ENCODE measurements at places on chromosomes 6 and 20. TPM values are rescaled to one million over a fixed set of nuclear protein-coding genes. Genes with fewer than 3 reads are reported as not detected.

The PAK1IP1 gene
- total RNA-seq, result 14.1 TPM

The HLA-DQB1 gene
- not detected for total RNA-seq

The EYA4 gene
- total RNA-seq, result 16.6 TPM

The TBXT gene
- total RNA-seq, result not detected

The SGK2 gene
- total RNA-seq, result 0.28 TPM

The HTR1B gene
- total RNA-seq, result not detected

The ZC2HC1B gene
- not detected for total RNA-seq

The SLC26A8 gene
- 0.14 TPM for total RNA-seq

The RBL1 gene
- total RNA-seq, result 5.8 TPM

The TNXB gene
- total RNA-seq, result 144 TPM

The ACTL10 gene
- 1.9 TPM for total RNA-seq

The STAU1 gene
- total RNA-seq, result 37.5 TPM

The IRF4 gene
- 0.65 TPM for total RNA-seq

The C6orf141 gene
- total RNA-seq, result 3.0 TPM

The ADGB gene
- not detected for total RNA-seq

The RAB32 gene
- 111 TPM for total RNA-seq

The MICB gene
- 8.2 TPM for total RNA-seq

The CGA gene
- 0.09 TPM for total RNA-seq

The ZKSCAN3 gene
- 5.0 TPM for total RNA-seq

The TFAP2A gene
- total RNA-seq, result under 0.01 TPM

Data from smooth muscle cell of bladder (primary cell).